AG04450 (cell line): ENCODE measurements at places on chromosomes 5 and 9. TPM values are rescaled to one million over a fixed set of nuclear protein-coding genes. Genes with fewer than 3 reads are reported as not detected.

DNA sequence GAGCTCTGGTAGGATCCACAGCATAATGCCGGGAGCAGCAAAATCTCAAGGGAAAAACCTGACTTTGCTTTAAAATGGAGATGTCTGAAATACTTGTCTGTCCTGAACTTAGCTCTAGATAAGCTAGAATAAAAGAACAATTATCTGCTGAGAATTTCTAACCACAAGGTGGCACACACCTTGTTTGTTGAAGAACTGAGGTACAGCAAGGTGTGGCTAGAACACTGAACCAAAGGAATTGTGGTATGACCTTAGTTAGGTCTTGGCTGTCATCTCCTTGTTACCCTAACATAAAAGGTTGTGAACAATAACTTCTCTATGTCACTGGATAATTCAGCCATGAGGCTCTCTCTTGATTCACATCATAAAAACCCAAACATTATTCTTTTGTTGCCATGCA, 72.3 kb upstream of the ANXA1 start:
- no peak for DNase-seq

DNA sequence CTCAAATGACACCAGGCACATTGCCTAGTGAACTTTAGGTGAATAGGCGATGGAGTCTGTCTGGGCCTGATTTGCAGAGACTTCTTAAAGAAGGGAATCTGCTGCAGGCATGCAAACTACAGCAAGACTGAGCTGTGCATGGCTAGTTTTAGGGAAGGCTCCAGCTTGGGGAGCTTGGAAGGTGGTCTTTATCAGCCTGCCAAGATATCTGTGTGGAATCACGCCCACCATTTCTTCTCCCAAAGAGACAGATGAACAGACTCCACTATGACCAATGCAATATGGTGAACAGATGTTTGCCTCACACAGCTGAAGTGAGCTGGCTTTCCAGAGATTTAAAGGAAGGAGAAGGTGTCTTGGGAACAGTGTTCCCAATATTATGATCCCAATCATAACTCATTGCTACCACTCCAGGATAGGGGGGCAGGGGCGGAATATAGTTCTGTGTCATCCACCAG, 129.0 kb upstream of the HMHB1 start:
- DNase-seq = no peak

DNA sequence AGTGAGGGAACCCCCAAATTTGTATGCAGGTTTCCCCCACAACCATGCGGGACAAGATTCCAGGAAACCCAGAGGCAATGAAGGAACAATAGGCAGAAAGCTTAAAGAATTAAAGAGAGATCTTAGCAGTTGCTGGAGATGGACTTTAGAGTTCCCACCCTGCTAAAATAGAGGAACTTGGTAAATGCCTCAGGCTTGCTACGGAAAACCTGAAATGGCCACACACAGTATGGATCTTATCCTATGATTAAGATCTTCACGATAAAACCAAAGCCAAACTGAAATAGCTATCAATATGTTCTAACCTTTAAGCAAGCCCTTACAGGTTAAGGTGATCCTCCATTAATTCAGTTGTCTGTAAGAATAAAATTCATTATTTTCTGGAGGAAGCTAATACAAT, 148.3 kb downstream of the RANBP17 start:
- DNase-seq = no peak

- DNase-seq = no peak
Measured at GRCh38 chr5:67672636-67673035, 476.0 kb upstream of the CD180 start.

DNA sequence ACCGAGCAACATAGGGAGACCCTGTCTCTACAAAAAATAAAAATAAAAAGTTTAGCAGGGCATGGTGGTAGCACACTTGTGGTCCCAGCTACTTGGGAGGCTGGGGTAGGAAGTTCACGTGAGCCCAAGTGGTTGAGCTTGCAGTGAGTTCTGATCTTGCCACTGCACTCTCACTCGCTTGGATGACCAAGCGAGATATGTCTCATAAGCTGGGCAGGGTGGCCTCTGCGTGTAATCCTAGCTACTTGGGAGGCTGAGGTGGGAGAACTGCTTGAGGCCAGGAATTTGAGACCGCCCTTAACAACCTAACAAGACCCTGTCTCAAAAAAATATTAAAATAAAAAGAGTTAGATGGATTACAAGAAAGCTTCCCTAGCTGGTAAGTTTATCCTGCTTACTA, 32.5 kb downstream of the RASA1 start:
- no peak for DNase-seq

GRCh38 chr5:181222630-181223057, 437 bp upstream of the TRIM41 start:
- DNase-seq = no peak

- no peak for DNase-seq
Measured at GRCh38 chr5:162067162-162067561, 411 bp upstream of the GABRG2 start.

DNA sequence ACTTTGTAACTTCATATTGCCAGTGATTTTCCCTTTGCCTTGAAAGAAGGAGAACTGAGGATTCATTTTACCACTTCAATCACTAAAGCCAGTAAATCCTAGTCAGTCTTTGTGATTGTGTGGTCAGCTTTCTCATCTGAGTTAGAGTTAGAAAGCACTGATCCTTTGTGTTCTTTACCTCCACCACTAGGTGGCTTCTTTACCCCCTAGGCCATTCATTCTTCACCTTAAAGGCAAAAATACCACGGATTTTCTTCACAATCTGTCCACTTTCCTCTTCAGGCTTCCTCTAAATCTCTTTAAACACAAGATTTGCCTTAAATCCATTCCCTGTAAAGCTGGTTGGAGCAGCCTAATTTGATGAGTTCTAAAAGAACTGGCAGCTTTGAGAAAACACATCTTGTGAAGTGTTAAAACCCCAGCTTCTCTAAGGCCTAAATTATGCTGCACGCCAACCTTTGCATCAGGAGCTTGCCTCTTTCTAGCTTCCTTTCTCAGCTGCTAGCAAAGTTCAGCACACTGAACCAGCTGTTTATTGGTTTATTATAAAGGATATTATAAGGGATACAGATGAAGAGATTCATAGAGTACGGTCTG, 20.4 kb downstream of the BDP1 start:
- no peak for DNase-seq

DNA sequence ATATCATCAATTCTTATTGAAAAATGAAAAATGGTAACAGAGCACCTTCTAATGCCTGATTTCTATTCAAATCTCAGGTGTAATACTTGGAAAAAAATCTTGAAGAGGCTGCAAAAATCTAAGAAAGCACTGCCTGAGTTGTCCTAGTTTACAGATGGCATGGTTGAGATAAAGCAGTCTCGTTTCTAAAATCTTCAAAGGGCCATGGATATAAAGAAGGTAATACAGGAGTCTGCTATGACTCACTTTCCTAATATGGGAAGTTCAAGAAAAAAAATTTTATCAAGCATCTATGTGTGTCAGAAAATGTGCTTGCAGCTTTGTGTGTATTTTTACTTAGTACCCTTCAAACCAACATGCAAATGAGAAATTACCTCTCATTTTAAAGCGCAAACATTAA, 163.3 kb downstream of the DMAC1 start:
- DNase-seq = no peak

CDX1 gene
- polyA plus RNA-seq = 0.30 and 0.41 TPM in 2 replicates

RIGI gene
- 8.4 and 11.1 TPM in 2 replicates for polyA plus RNA-seq

NAIP gene
- 1.1 and 1.3 TPM in 2 replicates for polyA plus RNA-seq

ABLIM3 gene
- polyA plus RNA-seq = 52.6 and 60.6 TPM in 2 replicates
